Stimulated activated CD8-positive, alpha-beta memory T cell treated with anti-CD3 and anti-CD28 coated beads, Interleukin-4, amount 100 ng/mL, for 1 hour (primary cell): ENCODE measurements at places on chromosomes 5 and 9.

DNA sequence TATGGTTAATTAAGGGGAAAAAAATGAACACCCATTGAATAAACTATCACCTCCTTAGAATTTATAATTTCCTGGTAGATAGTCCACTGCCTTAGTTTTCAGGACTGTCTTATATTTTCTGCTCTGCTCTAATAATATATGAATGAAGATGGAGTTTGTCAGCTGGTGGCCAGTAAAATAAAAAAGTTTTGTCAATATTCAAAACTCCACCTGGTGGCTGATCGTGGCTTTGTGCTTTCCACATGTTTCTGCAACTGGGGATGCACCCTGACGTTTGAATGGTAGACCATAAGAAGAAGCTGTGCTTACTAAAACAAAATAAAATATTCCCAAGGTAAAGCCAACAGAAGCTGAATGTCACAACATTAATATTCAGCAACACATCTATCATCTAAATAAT, 286.6 kb upstream of the IZUMO3 start:
- no peak for DNase-seq

DNA sequence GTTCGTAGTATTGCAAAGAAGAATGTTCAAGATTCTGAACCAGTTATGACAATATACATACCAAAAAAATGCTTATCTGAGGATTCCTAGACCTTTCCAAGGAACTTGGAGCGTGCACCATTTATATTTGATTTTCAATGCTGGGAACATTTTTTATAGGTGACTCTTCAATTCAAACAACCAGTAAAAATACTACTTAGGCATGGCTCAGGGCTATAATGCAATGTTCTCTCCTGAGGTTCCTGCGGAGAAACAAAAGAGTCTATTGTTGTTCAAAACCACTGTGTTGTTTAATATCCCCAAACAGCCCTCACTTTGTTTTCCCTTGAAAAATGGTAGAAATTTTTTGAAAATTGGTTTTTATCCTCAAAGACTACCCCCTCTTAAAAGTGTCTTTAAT, 335.7 kb upstream of the IZUMO3 start:
- no peak for DNase-seq

GRCh38 chr5:150152636-150153462, 2.8 kb downstream of the PDGFRB start:
- DNase-seq, result no peak

DNA sequence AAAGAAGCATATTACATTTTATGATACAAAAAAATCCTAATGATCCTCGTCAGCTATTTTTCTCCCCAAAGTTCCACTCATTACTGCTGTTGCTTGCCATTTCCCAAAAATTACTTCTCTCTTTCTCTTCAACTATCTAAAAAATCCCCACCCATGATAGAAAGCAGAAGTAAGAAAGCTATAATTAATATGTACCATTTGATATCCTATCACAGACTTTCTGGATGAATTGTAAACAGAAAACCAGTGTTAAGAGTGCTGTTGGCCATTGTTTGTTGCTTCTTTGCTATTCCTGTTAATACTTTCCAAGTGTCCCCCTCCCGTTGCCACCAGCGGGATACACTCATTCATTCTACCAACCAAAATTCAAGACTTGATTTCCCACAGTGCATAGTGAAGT, 136.3 kb upstream of the SMARCA2 start:
- no peak for DNase-seq

DNA sequence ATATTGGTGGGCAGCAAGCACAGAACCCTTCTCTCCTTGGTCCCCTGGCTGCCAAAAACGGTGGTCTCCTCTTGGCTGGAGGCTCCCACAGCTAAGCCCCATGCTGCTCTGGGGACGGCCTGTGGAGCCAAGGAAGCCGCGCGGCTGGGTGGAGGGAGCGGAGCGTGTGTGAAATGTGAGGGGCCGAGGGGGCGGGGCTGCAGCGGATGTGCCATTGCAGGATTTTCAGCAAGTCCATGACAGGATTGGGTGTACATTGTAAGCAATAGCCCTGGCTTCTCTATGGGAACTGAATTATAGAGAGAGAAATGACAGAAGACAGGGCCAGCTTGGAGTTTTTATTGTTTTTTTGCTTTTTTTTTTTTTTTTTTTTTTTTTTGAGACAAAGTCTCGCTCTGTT, 336.5 kb downstream of the DIRAS2 start:
- DNase-seq, result no peak

- no peak for DNase-seq
These were observed 153.6 kb downstream of the FGF18 start for GRCh38 chr5:171573021-171573420.

- DNase-seq, result no peak
These were observed 36.5 kb upstream of the CD180 start for GRCh38 chr5:67233075-67233474.

DNA sequence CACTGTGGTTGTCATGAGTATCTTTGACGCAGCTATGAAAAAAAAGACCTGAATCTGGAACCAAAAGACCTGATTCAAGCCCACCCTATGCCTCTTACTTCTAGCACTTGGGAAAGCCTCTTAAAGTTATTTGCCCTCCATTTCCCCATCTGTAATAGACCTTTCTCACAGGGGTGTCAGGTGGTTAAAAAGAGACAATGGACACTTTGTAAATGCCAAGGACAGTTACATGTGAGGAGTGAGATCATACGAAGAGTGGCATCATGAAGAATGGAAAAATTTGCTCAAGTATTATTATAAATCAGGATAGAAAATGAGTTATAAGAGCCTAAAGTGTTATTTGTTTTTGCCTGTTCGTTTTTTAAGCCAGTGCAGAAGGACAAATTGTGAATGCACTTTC, 46.5 kb downstream of the ACTL7B start:
- DNase-seq, result no peak

DNA sequence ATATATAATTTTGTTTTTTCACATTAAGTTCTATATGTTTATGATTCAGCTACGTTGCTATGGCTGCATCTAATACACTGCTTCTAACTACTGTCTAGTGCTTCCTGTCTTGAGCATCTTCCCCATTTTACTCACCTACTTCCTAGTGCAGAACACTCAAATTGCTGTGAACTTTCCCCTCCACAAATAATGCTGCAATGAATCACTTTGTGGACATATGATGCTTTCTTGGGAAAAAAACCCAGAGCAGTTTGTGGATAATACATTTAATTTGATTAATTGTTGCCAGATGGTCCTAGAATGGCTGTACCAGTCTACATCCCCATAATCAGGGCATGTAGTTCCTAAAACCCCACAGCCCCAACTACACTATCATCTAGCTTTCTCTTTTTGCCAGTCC, 18.5 kb downstream of the CD180 start:
- no peak for DNase-seq

DNA sequence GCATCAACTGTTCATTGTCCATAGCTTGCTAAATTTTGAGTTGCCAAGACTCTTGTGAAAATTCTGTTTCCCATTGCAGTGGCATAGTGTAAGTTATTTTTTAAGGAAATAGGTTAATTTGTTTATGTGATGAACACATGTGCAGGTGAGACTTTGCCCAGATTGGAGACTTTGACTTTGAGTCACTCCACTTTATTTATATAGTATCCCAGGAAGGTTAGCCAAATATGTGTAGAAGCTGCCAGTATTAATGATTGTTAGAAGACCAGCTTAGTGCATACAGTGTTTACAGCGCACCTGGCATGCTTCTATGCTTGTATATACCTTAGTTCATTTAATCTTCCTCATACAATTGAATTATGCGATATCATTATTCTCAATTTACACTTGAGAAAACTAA, 51.0 kb downstream of the MTAP start:
- no peak for DNase-seq

DNA sequence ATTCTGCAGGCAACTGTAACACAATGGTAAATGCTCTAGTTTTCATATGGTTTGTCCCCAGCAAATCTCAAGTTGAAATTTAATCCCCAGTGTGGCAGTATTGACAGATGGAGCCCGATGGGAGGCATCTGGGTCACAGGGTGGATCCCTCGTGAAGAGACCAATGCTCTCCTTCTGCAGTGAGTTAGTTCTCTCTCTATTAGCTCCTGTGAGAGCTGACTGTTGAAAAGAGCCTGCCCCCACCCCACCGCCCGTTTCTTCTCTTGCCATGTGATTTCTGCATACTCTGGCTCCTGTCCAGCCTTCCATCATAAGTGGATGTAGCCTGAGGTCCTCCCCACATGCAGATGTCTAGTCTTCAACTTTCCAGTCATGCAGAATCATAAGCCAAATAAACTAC, 27.0 kb downstream of the IARS1 start:
- no peak for DNase-seq

- DNase-seq, result no peak
These were observed 235.4 kb upstream of the TAS2R1 start for GRCh38 chr5:9865574-9865973.

DNA sequence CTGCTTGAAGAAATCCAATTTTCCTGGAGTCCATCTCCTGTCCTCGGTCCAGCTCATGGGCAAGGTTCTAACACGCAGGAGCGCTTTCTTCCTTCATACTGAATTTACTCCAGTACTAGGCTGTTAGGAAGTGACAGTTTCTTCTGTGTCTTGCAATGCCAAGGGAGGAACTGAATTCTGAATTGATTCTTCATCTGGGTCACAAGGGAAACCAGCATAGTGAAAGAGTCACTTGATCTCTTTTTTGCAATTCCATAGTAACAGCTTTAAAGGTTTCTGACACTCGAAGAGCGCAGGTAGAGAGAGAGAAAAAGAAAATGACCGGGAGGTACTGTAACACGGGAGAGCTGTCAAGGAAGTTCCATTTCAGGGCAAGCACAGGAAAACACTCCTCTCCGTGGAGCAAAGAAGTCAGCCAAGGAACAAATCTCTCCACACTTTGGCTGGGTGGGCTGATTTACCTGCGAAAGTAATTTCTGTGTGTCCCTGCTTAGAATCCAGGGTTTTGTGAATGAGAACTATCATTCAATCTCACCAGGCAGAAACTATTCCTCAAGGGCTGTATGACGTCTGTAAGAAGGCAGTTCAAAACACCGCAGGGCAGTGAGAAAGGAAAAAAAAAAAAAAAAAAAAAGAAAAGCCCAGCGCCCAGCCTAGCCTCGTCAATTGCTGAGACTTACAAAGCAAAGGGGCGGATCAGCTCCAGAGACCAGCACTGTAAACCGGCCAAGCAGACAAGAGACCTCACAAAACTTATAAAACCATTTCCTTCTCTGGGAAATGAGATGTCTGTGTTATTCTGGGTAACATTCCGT, 617.8 kb downstream of the PDE4D start:
- DNase-seq, result no peak

- DNase-seq, result no peak
These were observed 143.2 kb downstream of the PSAT1 start for GRCh38 chr9:78439866-78440830.

- no peak for DNase-seq
These were observed 4.1 kb downstream of the SAXO1 start for GRCh38 chr9:19028835-19029451.

GRCh38 chr5:110460837-110461236, 265.6 kb downstream of the TMEM232 start:
- DNase-seq, result no peak

- no peak for DNase-seq
These were observed 247.5 kb upstream of the DAPK1 start for GRCh38 chr9:87250205-87250604.

DNA sequence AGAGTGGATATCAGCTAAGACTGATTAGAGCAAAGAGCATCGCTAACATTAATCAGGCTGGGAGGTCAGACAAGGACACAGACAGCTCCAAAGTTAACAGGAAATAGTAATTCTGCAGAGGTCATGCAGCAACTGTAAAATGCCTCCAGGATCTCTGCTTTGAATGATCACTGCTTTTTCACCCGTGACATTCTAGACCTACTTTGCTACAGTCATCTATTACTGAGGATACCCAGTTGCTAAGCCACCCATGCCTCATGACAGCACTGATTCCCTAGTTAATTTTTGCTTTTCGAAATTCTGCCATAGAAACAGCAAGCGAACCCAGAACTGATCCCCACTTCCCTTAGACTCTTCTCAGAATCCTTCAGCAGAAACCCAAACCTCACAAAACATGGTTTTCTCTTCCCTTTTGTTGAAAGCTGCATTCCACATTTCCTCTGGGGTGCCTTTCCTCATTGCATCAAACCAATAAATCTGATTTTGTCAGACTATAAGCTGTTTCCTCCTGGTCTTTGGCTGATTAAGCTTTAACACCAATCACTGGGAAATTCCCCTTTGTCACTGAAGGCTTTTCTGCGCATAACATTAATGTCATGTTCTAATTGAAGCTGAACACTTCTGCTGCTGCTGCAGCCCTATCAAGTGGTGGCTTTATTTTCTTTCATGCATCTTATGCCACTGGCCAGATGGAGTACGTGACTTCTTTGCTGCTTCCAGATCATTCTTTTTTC, 201.1 kb upstream of the CHD1 start:
- no peak for DNase-seq
